NCI-H1105 (cell line): ENCODE measurements at places on chromosomes 2 and 18.

- DNase-seq = no peak
Measured at GRCh38 chr2:226487573-226487972, 312.0 kb downstream of the IRS1 start.

DNA sequence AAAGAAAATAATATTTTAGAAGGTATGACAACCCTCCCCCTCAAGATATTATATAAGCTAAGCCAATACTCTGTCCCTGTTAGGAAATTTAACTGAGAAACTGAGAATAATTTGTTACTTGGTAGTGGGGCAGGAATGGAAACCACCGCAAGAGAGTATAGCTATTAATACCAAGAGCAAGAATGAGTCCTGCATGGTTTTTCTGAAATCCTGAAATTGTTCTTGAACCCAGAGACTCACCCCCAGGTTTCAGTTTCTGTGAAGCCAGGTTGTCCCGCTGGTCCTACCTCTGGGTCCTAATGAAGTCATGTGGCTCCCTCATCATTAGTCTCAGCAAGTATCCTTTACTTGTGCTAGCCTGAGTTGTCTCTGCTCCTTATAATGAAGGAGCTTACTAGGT lies 671.0 kb upstream of the ACVR2A start:
- no peak for DNase-seq

DNA sequence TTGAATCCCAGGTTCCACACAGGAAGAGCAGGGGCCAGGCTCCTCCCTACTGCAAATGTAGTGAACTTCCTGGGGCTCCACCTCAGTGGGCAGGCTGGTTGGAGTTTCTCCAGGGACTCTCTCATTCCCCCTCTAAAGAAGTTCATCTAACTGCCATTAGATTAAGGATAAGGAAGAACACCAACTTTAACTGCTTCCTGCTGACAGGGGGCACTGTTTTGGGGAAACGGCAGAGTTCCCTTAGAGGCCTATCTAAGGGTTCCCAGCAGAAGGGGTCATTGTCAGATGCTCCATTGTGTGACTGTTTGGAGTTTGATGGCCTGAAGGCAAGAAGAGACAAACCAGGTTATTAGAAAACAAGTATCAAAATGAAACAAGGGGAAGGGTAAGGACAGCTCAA lies 2159.7 kb upstream of the PIK3C3 start:
- DNase-seq = no peak

GRCh38 chr2:167579826-167580225 lies 667.6 kb downstream of the STK39 start:
- DNase-seq = no peak
